ENCODE measurements at places on chromosomes 7 and 10.
A peak's percentile ranks its signal among the peaks of the same experiment; 100 is the strongest.

GRCh38 chr7:97024209-97025129 lies at the start of gene DLX5:
DLX5 (minus strand) TSS chr7:97024831; CDS start chr7:97024623, 208 bp downstream.
- DNase-seq: no peak

- no peak for DNase-seq
Observed at GRCh38 chr7:7789551-7789988, 71.2 kb upstream of the RPA3 start.

- no peak for DNase-seq
Observed at GRCh38 chr10:109062371-109062770, 860.9 kb downstream of the XPNPEP1 start.

DNA sequence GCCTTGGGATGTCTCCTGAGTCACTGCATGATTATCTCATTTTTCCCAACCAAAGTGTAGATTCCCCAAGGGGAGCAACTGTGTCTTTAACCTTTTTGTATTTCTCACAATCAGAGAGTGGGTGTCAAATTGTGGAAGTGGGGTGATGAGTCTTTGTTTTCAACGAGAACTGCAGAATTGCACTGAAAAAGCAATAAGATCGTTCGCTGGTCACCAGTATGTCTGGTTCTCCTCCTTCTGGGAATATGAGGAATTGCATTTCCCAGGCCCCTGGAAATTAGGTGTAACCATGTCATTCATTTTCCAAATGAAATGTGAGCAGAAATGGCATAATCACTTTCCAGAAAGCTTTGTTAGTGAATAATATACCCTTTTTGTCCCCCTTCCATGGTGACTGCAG lies 326.9 kb downstream of the GPAM start:
- DNase-seq: no peak

DNA sequence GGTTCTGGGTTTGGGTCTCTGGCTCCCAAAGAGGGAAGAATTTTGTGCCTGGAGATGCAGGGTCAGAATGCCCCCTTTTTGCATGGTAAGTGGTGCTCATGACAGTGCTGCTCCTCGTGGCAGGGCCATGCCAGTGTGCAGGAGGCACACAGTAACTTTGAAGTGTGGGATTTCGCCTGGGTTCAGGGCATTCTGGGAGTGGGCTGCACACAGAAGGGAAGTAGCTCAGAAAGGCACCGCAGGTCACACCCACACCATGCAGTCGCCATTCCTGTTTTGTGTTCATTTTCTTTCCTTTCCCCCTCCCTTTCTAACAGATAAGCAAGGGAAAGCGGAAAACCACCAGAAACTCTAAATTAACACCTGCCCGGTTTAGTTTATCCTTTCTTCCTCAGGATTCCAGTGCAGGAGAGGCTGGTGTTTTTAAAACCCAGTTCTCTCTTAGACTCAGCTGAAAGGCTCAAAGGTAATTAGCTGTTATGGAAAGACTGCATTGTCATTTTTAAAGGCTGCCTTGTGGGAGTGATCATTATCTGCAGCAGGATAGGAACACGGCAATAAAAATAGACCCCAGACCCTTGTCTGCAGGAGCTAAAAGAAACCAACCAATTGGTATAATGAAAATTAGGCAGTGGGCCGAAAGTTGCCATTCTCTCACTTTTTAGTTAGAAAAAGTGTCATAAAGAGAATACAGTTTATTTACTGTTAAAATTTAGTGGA lies 50.2 kb downstream of the EEPD1 start:
- DNase-seq: no peak

GRCh38 chr7:90459888-90460287 lies 9.6 kb upstream of the PTTG1IP2 start:
- DNase-seq: no peak

DNA sequence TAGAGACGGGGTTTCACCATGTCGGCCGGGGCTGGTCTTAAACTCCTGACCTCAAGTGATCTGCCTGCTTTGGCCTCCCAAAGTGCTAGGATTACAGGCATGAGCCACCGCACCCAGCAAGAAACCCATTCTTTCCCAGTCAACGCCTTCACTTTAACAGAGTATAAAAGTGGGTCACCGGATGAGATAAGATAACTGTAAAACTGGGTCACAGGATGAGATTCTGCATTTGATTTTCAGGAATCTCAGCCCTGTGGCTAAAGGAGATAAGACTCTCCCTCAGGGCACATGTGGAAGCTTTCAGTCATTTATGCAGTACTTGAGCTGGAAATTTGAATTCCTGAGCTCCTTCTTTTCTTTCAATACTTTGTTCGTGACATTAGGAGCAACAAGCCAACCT lies 70.8 kb downstream of the LRRC17 start:
- no peak for DNase-seq

DNA sequence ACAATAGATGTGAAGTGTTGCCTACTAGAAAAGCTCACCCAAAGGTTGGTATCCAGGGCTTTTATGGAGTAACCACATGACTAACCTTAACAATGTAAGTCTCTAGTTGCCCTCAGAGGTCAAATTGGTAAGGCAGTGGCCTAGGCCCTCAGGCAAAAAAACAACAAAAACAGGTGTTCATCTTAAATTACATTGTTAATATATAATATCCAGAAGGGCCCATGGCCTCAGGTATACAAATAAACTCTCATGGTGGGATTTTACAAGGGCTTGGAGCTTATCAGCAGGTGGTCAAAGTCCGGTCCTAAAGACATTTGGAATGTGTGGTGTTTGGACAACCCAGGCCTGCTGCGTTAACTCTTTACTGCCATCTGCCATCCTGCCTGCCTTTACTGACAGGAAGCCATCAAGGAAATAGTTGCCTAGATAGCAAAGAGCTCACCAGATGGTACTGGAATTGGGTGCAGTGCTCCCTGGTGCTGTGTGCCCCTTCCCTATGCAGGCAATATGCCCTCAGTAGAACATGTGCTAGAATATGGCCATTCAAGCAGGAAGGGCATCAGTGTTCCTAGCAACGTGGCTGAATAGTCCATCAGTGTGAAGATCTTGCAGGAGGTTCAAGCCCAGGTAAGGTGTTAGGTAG lies 36.2 kb downstream of the TOMM7 start:
- no peak for DNase-seq

GRCh38 chr7:24975644-24976260 lies 4.2 kb downstream of the OSBPL3 start:
- DNase-seq: no peak

- DNase-seq: no peak
Observed at GRCh38 chr7:148700661-148701064, 2.0 kb downstream of the CUL1 start.

GRCh38 chr7:16708980-16709379 lies 44.6 kb upstream of the TSPAN13 start:
- DNase-seq: peak; percentile 21

DNA sequence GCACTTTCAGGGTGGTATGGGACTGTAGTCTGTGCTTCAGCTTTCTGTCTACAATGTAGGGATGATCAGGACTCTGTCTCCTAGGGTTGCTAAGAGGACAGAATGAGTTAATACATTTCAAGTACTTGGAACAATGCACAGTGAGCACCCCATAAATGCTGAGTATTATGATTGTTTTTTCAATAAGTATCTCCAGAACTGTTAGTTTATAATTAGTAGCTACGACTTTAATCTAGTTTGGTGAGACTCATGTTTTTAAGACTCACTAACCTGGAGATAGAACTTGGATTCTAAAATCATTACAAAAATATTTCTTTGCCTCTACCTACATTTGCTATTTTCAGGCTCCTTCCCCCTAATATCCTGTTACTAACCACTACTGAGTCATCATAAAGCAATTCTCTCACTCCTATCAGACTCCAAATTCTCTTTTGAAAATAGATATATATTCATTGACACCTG lies 95.3 kb downstream of the CPED1 start:
- DNase-seq: no peak

DNA sequence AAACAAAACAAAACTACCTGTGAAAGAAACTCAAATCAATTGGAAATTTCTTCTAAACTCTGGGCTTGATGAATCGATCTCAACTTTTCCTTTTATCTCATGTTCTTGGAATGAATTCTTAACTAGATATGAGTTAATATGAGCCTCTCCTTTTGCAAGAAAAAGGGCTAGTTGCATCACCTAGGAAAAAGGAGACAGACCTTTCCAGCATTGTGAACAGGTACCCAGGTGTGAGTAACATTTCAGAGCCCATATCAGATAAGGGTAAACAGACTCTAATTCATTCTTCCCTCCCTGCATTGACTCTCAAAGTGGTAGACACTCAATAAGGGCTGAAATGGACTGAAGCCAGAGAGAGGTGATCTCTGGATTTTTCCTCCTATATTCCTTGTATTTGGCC lies 103.8 kb upstream of the AGR3 start:
- DNase-seq: no peak

DNA sequence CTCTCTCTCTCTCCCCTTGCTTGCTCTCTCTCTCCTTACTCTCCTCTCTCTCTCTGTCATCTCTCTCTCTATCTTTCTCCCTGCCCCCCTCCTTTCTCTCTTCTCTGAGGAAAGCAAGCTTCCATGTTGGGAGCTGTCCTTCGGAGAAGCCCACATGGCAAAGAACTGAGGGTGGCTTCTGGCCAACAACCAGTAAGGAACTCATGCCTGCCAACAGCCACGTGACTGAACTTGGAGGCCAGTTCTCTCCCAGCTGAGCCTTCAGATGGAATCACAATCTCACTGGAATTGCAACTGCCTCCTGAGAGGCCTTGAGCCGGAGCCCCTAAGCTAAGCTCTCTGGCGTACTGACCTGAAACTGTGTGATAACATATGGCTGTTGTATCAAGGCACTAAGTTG lies 12.0 kb upstream of the DHTKD1 start:
- DNase-seq: no peak

- no peak for DNase-seq
Observed at GRCh38 chr10:16843252-16843870, 26.1 kb upstream of the RSU1 start.

DNA sequence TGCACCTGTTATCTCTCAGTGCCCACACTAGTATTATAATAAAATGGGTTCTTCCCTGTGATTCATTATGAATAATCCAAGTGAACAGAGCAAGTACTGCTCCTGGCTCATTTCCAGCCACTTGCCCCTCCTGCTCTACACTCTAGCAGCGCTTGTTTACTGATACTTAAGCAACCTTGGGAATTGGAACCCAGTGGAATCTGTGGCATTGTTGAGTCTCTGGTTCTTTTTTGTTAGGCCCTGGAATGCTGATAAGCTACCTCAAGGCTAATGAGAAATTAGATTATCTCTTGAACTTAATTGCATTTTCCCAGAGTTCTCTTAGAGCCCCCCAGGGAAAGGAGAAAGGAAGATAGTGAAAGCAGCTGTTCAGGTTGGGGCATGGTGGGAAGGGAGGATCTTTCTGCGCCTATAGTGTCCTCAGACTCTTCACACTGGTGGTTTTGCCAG lies 34.0 kb downstream of the PRKAR2B start:
- no peak for DNase-seq

- DNase-seq: no peak
Observed at GRCh38 chr7:8444468-8444769, 11.0 kb downstream of the NXPH1 start.

DNA sequence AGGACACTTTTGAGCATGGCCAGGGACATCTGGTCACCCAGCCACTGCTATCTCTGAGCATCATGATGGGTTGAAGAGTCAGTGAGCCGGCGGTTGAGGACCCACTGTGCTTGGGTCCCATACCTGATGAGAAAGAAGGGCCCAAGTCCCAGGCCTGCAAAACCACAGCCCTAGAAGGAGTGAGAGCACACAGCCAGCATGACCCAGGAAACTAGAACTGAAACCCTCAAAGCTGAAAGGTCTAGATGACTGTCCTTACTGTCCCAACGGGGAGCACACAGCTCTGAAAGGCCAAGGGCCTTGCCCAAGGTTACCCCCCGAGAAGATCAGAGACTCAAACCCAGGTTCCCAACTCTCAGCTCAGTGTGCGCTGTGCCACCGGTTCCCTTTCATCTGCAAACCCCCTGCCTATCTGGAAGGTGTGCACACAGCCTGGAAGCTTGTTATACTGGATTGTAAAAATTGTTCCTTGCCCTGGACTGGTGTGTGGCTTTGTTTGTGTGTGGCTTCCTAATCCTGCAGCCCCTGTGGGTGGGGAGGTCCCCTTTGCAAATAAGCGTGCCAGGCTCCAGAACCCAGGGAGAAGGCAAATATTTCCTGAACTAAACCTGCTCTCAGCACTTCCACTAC lies 22.6 kb upstream of the PSAP start:
- no peak for DNase-seq

DNA sequence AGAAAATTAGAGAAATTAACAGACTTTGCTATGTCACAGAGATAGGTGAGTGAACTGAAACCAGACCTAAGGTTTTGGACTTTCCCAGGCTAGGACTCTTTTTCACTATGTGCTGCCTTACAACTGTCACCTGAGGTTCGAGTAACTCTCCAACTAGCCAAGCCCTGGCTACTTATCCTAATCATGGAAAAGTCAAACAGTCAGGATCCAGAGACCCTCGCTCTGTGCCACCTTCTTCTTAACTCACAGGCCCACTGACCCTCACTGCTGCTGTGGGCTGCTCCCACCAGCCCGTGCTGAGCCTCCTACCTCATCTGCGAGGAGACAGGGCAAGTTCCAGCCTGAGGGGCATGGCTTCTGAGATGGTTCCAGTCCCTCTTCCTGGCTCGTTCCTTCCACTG lies 211.4 kb upstream of the KLF14 start:
- DNase-seq: no peak

DNA sequence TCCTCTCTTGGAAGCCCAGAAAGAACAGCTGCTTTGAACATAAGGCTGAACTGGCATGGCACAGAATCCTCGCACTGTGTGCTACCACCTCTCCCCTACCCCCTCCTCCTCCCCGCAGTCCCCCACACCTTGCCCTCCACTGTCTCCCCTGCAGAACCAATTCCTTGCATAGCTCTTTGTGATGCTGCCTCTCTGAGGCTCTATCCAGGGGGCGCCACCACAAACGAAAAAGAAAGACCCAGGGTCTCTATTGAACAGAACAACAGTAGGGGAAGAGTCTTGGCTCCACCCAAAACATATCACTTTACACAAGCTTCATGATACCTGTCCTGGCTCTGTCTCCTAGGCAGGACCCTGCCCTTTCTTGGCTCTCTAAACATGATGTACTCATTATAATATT lies 26.2 kb upstream of the EBLN1 start:
- no peak for DNase-seq

- DNase-seq: no peak
Observed at GRCh38 chr7:44381494-44382220, 56.3 kb upstream of the CAMK2B start.

DNA sequence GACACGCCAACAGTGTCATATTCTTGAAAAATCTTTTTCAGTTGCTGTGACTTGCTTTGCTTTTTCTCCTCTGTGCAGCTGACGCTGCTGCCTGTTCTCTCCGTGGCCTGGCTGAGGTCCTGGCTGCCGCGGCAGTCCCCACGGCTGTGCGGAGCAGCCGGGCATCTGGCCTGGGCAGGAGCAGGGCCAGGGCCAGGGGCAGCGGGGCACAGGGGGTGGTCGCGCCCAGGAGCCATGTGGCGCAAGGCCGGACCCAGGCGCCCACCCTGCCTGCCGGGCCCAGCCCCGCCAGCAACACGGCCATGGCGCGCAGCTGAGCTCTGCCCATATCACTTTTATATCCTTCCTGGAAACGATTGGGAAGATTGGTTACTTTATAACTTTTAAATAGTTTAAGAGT lies 109.4 kb upstream of the ACBD5 start:
- DNase-seq: no peak

Measured in smooth muscle cell of the brain vasculature (primary cell).